ENCODE measurements at places on chromosomes 16 and 17.

DNA sequence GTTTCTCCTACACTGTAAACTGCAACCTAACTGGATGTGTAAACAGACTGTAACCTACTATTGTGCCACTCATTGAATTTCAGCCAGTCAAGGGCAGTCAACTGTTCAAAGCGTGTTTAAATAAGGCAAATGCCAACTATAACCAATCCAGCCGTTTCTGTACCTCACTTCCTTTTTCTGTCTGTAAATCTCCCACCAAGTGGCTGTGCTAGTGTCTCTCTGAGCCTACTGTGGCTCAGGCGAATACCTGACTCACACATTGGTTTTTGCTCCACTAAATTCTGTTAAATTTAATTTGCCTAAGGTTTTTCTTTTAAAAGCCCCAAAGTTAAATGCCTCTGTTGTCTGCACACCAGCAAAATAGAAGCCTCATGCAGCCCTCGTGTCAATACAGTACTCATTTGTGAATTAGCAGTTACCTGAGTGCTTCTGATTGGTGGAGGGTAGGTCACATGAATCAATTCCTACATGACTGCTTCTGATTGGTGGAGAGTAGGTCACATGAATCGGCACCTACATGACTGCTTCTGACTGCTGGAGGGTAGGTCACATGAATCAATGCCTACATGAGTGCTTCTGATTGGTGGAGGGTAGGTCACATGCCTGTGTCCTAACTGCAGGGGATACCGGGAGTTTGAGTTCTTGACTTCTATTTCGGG lies 31.1 kb upstream of the CCR7 start:
- DNase-seq, result no peak

DNA sequence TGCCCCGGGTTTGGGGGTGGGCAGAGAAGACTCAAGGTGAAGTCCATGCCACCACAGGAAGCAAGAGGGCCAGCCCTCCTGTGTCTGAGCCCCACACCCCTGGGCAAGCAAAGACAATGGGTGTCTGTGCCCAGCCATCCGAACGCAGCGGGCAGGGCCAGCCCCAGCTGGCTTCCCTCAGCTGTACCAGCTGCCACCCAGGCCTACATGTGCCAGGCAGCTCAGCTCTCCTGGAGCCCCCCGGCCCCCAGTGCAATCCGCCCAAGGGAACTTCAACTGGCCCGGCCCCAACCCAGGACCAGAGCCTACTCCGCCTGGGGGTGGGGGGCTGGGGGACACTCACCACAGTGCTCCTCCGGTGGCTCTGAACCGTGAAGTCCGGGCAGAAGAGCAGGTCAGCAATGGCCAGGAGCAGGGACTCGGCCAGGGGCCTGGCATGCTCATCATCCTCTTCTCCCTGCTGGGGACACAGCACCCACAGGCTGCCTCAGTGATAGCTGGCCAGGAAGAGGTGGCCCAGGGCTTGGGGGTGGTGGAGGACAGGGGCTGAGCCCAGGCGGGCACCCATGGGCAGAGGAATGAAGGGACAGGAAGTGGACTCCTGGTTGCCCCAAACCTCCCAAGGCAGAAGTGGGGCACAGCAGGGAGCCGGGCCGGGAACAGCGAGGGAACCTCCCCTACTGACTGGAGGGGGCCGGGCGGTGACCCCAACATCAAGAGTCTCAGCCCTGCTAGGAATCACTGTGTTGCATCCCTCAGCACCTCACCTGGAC lies 9.8 kb downstream of the HID1 start:
- DNase-seq, result no peak

DNA sequence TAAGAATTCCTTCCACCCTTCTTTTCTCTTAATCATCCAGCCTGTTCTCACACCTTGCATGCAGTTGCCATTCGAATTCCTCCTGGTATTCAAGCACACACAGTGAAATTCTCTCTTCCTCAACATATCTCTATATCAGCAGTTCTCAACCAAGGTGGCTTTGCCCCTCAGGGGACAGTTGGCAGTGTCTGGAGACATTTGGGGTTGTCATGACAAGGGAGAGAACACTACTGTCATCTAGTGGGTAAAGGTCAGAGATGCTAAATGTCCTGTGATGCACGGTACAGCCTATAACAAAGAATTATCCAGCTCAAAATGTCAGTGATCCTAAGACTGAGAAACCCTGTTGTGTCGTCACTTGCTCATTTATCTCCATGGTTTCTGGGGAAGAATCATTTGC lies 94.8 kb upstream of the CPHXL start:
- DNase-seq, result no peak

- DNase-seq, result no peak
These were observed 34.9 kb downstream of the GTF3C1 start for GRCh38 chr16:27514806-27515205.

DNA sequence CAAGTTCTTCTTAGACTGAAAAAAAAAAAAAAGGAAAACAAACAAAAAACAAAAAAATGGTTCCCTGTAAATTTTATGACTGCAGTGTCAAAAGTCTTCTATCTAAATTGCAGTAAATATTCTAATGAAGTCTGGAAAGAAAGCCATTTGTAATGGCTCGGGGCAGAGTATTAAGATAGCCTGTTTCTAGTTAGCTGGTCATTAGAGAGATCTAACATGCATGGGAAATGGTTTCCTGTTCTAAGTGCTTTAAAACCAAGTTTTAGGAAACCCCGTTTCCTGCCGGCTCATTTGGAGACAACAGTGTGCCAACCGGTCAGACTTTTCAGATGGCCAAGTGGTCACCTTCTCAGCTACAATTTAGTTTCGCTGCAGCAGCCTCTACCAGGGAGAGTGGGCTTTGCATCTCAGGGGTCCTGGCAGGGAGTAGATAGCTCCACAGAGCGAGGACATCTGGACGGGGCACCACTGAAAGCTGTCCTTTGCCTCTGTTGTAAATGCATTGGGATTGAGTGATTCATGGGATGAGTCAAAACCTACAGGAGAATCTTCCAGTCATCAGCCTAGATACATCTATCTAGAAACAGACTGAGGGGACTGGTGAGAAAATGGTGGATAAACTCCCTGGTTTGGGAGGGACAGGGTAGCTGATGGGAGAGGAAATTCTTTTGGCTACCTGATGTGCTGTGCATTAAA lies 473.2 kb upstream of the SALL1 start:
- DNase-seq, result no peak

GRCh38 chr17:29043539-29044145 lies 701 bp downstream of the PIPOX start:
- no peak for DNase-seq

- no peak for DNase-seq
These were observed 99.1 kb upstream of the CIBAR2 start for GRCh38 chr16:85211271-85211801.

GRCh38 chr16:50067290-50067853 lies 1.6 kb downstream of the HEATR3 start:
- peak; percentile 40 for DNase-seq

- no peak for DNase-seq
These were observed 731.0 kb downstream of the MAF start for GRCh38 chr16:78869492-78869891.

DNA sequence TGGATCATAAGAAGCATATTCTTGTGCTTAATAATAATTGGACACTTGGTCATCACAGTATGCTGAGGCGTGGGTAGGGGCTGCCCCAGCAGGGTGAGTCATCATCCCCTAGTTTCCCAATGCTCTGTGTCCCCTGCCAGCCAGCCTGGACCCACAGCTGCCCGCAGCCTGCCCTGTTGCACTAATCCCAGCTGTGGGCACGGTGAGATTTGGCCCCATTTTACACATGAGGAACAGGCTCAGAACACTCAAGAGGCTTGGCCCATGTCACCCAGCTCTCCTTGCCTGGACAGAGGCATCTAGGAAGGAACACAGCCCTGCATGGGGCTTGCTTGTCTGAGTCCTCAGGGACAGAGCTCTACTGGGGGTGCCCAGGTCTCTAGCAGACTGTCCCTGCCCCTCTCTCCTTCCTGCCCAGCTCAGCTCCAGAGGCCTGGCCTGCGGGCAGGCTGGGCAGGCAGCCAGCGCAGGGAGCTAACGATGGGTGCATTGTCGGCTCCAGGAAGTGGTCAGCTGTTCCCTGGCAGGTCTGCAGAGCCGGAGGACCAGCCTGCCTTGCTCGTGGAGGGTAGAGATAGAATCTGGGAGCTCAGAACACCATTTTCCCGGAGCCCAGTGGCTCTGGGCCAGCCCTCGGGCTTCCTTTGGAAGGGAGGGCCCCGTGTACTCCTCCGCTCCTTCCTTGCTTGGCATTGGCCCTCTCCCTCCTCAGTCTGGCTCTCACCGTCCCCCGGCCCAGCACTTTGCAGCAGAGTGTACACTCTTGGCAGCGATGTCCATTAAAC lies 189.4 kb downstream of the RAB11FIP4 start:
- peak; percentile 57 for DNase-seq

- DNase-seq, result no peak
These were observed 3.9 kb downstream of the MIF4GD start for GRCh38 chr17:75267153-75267410.

DNA sequence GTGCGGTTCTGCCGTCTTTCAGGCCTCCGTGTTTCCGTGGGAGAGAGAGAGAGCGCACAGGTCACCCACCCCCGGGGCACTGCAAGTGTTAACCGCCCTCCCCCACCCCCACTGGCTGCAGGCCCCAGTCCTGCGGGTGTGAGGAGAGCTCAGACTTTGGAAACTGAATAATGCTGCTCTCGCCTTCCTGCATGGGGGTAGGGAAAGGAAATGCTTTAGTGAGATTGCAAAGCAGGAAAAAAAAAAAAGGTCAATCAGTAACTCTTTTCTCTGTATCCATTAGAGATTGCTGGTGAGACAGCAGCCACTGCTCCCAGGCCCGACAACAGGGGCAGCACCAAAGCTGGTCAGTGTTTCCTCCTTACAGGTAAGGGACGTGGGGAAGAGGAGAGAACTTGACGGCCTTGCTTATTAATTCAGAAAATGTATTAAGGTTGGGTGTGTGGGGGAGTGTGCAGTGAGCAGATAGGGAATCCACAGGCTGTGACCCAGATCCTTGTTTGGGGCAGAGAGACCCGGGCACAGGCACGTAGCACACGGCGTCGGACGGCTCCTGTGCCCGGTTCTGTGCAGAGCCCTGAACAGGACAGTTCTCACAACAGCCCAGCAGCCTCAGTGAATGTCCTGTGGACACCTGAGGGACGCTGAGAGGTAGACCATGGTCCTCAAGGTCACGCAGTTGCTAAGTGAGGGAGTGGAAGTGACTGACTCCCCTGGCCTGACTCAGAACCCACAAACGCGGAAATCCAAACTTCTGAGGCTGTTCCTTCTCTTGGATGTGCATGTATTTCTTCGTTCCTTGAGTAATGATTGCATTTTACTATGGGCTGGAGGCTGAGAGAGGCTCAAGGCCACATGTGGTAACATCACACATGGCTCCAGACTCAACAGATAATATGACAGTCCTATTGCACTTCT lies 156.5 kb downstream of the FOXL1 start:
- no peak for DNase-seq

DNA sequence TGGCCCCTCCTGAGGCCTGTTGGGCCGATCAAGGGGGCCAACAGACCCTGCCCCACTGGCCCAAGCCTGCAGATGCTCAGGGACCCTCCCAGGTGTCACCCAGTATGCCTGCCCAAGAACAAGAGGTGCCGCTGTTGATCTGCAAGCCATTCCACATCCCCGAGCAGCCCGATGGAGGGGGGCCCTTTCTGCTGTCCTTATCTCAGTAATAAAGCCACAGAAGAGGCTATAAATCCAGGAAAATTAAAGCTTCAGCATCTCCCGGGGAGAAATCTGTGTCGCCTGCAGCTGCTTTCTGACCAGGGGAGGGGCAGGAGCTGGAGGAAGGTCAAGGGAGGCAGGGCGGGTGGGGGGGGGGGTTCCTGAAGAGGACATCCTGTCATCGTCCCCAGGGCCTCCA lies 11.7 kb upstream of the CACNA1H start:
- DNase-seq, result no peak

- no peak for DNase-seq
These were observed 761.3 kb upstream of the KIF2B start for GRCh38 chr17:53061446-53061845.

DNA sequence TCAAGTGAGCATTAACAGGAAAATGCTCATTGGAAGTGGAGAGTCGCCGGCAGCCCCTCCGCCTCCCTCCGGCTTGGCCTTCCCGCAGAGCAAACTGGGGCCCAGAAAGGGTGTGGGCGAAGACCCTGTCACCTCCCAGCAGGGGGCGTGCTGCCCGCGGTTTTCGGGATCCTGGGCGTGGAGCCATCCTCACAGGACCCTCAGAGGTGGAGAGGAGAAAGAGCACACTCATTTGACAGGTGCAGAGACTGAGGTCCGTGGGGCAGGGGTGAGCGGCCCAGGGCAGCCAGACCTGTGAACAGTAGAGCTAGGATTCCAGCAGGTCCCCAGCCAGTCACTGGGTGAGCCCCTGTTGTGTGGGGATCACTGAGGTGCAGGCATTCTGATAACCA lies 1002.9 kb downstream of the KCNJ18 start:
- no peak for DNase-seq

DNA sequence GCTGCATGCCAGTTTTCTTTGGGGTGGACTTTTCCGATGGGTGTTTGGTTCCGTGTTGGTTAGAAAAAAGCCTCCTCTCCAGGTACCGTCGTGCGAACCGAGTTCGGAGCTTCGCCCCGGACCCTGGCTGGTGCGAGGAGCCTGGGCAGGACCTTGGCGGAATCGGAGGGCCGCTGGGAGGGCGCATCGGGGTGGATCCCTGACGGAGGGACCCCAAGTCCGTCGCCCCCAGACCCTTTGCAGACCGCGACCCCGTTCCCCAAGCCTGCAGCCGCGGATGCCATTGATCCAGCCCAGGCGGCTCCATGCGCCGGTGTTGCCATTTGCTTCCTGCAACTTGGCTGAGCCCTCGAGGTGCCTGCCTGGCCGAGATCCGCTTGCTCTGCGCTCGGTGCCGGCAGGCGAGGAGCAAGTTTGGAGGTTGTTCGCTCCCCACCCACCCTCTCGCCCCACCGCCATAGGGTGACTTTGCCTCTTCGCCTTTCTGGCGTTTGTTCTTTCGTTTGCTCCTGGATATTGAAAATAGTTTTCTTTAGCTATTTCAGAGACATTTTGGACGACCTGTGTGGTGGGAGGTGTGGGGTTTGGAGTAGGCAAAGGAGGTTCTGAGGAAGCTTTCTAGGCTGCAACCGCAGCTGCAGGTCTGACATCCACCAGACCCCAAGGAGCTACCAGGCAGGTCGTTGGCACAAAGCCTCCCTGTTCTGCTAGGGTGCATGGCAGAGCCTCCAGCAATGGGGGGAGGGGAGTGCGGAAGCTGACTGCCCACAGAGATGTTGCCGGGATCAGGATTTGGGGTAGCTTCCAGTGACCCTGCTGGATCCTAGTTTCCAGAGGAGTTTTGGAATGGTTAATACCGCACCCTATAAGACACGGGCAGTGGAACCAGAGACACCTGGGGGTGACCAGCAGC lies 58.2 kb downstream of the RAP1GAP2 start:
- DNase-seq, result no peak

GRCh38 chr16:12142157-12142556 lies 165.6 kb downstream of the SNX29 start:
- no peak for DNase-seq

GRCh38 chr16:81624760-81625543 lies 154.1 kb upstream of the PLCG2 start:
- no peak for DNase-seq

- peak; percentile 84 for DNase-seq
These were observed 797 bp downstream of the PRCD start for GRCh38 chr17:76540381-76541300.

GRCh38 chr17:30568117-30568430 lies 90.9 kb downstream of the GOSR1 start:
- DNase-seq, result no peak

GRCh38 chr17:39599665-39600231 lies 8.0 kb downstream of the NEUROD2 start:
- DNase-seq, result no peak

GRCh38 chr17:31596382-31597323 lies 205.2 kb downstream of the RAB11FIP4 start:
- peak; percentile 97 for DNase-seq
